ENCODE measurements at places on chromosomes 7 and 10.
A peak's percentile ranks its signal among the peaks of the same experiment; 100 is the strongest.

GRCh38 chr10:15172306-15172840, 3.9 kb upstream of the NMT2 start:
- DNase-seq = no peak

GRCh38 chr10:69049566-69049961, 38.3 kb upstream of the SRGN start:
- DNase-seq = peak; percentile 92

- no peak for DNase-seq
Measured at GRCh38 chr7:44740055-44740454, 8.6 kb upstream of the ZMIZ2 start.

- DNase-seq = no peak
Measured at GRCh38 chr7:115976651-115977050, 53.9 kb downstream of the TFEC start.

GRCh38 chr10:118950190-118950680, 79.3 kb upstream of the NANOS1 start:
- DNase-seq = peak; percentile 59

DNA sequence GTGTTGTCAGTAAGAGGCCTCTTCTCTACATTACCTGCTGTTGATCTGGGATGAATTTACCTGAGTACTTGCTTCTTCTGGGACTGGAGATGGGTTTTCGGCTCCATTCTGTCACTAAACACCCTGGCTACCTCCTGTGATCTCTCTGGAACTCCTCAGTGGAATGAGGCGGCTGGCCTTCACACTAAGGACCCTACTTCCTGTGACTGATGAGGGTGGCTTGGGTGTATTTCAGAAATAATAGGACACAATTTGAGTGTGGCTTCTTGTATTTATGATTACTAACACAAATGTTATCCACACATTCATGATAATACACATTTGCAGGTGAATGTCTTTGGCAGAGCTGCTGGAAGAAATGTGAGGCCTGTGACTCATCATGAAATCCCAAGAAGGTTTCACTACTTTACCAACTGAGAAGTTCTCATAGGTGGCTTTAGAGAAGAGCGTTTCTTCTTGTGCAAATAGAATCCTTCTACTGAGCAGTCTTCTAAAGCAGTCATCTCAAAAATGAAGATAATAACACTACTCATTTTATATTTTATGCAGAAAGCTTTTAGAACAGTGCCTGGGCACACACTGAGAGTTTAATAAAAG, 21.3 kb upstream of the EVX1 start:
- DNase-seq = no peak

DNA sequence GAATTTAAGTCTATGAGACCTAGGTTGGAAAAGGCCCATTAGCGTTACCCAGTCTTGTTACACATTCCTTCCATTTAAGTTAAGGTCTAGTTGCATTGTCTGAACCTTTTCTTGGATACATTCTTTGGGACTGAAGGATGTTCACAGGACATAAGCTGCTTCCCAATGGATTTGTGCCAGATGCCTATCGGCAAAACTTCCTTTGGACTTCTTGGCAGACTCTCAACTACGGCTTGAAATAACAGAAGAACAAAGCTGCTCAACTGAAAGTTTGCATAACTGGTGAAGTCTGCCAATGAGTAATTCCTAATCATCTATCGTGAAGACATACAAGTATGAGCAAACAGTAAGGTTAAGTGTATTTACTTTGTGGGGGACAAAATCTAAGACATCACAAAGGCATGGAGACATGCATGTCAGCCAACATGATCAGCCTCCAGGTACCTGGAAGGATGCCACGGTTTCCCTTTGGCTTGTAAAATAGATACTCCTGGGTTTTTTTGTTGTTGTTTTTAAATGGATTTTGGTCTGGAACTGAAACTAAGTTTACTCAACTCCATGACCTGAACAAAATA, 35.4 kb downstream of the MALSU1 start:
- no peak for DNase-seq

DNA sequence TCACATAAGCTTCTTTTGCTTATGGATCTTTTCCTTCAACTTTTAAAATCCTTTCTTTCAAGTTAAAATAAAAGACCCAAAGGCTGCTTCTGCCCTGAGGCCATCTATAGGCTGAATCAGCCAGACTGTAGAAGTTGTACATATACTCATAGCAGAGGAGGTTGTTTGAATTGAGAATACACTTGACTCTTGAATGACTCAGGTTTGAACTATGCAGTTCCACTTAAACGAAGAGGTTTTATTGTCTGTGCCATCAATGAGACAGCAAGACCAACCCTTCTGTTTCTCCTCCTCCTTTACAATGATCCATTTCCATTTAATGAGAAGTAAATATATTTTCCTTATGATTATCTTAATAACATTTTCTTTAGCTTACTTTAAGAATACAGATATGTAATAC, 5.8 kb downstream of the ZNF365 start:
- DNase-seq = no peak

DNA sequence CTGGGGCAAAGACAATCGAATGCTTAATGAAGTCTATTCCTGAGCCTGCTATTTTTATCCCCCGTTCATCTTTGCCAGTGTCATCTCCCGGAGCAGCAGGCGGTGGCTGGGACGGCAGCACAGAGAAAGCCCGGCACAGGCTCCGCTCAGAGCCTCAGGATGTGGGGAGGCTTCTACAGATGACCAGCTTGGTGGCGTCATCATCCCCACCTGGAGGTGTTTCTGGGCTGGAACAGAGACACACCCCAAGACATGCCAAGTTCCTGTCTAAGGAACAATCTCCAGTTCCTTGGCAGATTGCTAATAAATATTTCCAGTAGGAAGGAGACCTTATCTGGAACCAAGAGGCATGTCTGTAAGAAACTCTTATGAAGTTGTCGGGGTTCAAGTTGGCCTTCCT, 552.4 kb upstream of the MGMT start:
- no peak for DNase-seq

DNA sequence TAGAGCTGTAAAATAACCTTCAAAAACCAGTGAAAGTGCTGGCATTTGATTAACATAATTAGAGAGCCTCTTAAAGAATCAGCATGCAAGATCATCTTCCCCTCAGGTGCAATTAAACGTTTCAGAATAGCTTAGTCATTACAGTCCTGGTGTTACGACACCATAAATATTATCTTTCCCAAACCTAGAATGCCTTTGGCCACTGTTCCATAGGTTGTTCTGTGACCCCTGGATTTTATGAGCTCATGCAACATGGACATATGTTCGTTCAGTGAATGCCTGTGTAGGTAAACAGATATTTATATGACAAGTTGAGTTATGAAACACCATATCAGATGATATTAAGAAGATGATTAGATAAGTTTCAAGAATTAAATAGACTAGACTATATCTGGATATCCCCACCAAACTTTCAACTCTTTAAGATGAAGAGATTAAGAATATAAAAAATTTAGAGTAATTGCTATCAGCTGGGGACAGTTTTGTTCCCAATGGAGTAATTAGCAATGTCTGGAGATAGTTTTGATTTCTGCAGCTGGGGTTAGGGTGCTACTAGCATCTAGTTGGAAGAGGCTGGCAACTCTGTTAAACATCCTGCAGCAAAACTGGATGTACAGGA, 263.5 kb upstream of the DKK1 start:
- DNase-seq = no peak

DNA sequence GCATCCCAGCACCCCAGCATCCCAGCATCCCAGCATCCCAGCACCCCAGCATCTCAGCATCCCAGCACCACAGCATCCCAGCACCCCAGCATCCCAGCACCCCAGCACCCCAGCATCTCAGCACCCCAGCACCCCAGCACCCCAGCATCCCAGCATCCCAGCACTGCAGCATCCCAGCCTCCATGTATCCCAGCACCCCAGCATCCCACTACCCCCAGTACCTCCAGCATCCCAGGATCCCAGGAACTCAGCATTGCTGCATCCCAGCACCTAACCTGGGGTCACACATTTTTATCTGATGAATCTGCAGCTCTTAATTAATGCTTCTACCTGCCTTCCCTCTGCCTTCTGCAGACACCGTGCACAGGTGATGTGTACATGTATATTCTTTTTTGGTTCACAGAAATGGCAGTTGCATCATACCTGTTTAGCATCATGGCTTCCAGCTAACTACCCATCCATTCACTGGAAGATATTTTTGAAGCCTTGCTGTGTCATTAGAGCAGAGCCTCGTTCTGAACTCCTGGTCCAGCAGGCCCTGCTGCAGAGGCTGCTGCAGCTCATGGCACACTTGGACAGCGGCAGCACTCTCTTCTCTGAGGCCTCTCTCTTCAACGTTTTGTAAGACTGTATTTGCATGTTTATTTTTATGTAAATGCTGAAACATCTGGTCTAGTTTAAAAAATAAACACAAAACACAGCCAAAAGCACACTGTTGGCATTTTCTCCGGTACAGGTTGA, 4.6 kb upstream of the CFAP46 start:
- no peak for DNase-seq

DNA sequence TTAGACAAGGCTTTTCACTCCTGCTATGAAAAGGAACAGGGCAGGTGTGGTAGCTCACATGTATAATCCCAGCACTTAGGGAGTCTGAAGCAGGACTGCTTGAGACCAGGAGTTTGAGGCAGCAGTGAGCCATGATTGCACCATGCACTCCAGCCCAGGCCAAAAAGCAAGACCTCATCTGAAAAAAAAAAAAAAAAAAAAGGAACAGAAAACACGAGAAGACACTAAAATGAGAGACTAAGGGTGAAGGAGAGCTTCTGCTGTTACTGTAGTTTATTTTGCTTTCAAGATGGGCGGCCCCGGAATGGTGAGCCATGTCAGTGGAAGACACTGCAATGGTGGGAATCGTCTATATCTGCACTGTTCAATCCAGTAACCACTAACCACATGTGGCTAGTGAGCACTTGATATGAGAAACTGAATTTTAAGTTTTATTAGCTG, 9.9 kb downstream of the PIP4K2A start:
- peak; percentile 37 for DNase-seq

GRCh38 chr10:70934701-70935100, 46.3 kb upstream of the PCBD1 start:
- no peak for DNase-seq

DNA sequence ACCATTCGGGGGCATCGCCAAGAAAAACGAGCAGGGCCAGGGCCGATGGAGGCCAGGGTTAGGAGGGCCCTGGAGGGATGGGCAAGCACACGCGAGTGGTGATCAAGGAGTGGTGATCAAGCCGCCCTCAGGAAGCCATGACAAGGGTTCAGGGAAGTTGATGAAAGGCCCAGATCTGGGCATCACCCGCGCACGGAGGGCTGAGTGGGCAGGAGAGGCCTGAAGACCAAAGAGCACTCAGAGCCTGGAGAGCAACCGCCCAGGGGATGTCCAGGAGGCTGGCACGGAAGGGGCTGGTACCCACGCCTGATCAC, 114.6 kb downstream of the WDR37 start:
- no peak for DNase-seq

DNA sequence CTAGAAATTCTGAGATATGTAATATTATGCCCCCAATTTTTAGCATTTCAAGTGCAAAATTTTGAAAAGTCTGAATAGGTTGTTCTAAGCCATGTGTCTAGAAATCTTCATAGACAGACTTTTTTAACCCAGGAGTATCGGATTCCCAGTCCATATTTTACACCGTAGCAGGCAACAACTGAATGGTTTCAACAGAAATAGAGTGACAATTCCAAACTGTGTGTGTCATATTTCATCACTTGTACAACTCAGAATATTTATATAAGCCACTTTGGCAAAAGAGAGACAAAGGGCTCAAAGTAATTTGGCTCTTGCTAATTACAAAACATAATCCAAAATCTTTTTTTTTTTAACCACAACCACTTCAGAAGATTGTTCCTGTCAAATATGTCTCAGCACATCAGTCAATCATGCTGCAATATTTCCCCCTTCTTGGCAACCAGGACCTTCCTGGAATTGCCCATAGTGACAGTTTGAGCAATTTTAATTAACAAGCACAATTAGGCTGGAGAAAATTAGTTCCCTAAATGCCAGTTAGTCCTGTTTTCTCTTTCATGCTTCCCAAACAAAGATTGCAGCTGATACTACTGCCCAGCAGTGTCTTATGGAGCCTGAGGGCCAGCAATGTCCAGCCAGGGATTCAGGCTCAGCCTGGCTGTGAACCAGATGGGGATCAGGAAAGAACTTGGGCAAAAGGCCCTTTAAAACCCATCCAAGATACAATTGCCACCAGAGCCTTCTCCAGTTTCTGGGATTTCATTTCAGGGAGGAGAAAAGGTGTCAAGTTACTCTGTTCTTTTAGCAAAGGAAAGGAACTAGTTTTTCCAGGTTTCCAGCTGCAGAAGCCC, 533.3 kb upstream of the GHITM start:
- DNase-seq = no peak

- peak; percentile 50 for DNase-seq
Measured at GRCh38 chr10:123149568-123150270, 1.8 kb downstream of the HMX2 start.

- DNase-seq = no peak
Measured at GRCh38 chr7:24457219-24457558, 116.1 kb upstream of the PALS2 start.

DNA sequence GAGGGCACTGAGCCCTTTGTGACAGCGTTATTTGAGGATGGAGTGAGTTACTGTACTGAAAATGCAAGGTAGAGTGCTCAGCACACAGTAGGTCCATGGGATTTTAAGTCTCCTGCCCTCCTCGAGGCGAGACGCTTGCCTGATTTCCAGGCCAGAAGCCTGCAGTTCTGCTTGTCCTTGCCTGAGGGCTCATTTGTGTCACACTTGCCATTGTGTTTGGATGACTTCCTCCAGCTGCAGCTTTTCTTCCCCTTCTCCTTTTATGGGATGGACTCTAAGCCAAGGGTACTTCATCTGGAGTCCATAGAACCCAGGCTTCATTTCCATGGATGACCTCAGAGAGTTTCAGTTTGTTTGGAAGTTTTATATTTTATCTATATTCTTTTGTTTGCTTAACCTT, 304.2 kb upstream of the BMPER start:
- DNase-seq = no peak

- no peak for DNase-seq
Measured at GRCh38 chr10:37713642-37714041, 143.8 kb downstream of the ZNF248 start.

DNA sequence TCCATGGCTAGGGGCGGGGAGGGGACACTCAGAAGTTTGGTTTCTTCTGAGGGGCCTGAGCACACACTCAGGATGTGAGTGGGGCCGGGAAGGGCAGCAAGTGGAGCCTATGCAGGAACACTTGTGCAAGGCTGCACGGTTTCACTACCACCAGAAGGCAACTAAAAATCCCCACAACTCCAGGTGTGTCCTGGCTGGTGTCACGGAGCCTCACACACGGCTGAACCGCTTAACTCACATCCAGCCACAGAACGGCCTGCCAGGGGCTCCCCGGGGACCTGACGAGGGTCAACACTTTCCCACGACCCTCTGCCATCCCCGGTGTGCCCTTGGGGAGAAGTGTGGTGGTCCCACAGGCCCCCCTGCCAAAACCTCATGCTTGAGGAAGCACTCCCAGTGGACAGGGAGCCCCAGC, 173.9 kb downstream of the ELFN1 start:
- no peak for DNase-seq

GRCh38 chr10:113820507-113820906, 33.4 kb downstream of the DCLRE1A start:
- DNase-seq = no peak

DNA sequence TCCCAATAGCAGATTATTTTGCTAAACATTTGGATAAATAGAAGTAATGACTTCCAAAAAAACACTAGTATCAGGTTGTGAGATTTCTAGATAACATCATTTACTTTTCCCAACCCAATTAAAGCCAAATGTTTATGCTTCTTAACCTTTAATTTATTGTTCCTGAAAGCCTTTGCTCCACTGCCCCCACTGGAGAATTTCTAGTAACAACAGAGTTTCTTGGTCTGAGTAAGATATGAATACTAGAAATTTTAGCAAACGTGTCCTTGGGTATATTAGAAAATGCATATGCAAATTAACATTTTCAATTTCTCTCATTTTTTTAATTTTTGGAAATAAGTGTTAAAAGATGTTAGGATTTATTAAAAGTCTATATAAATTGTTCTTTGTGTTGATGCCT, 958.0 kb upstream of the PHF14 start:
- DNase-seq = no peak
